HFF-Myc (cell line): ENCODE measurements at places on chromosomes 1 and 21.
A peak's percentile ranks its signal among the peaks of the same experiment; 100 is the strongest.

DNA sequence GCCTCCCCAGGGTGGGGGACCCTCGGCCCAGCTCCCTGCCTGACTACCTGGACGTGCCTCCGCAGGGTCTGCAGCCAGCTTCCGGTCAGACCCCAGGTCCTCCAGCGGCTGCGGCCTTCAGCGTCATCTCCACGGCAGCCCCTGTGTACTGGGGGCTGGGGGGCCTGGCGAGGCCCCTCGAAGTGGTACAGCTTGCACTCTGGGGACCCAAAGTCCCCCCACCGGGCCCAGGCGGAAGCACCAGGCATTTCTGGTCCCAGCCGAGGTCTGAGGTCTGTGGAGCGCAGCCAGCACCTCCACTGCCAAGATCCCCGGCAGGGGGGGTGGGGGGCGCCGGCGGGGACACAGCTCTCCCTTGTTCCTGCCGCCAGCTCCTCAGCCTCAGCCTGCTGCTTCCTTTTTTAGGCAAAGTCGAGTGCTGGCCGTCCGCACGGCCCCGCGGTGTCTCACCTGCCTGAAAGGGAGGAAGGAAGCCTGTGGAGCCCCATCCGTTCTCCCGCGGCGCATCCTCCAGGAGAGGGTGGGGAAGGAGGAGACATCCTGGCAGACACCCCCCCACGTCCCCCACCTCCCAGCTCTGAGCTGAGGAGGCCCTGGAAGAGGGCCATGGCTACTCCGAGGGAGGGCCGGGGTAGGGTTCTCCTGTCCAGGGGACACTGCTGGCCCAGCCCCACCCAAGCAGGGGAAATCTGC lies 1.2 kb upstream of the VWA1 start:
- no peak for DNase-seq

- no peak for DNase-seq
Observed at GRCh38 chr1:220834155-220834870, 44.9 kb upstream of the HLX start.

- no peak for DNase-seq
Observed at GRCh38 chr1:54980046-54980527, 341 bp upstream of the TMEM61 start.

- no peak for DNase-seq
Observed at GRCh38 chr1:117605164-117605773, 579 bp upstream of the TENT5C start.

- no peak for DNase-seq
Observed at GRCh38 chr1:106678279-106679050, 378.0 kb upstream of the PRMT6 start.

GRCh38 chr1:212447478-212447877 lies 14.8 kb downstream of the NENF start:
- no peak for DNase-seq

GRCh38 chr1:18635891-18636595 lies 5.4 kb downstream of the PAX7 start:
- DNase-seq = no peak

GRCh38 chr1:112614460-112615065 lies 4.4 kb downstream of the ST7L start:
- no peak for DNase-seq

- DNase-seq = peak; percentile 63
Observed at GRCh38 chr1:10459184-10459583, 9.4 kb downstream of the CORT start.

GRCh38 chr1:100795646-100795985 lies 76.1 kb downstream of the VCAM1 start:
- no peak for DNase-seq

- DNase-seq = no peak
Observed at GRCh38 chr1:5598824-5599395, 393.3 kb downstream of the NPHP4 start.

GRCh38 chr1:207319199-207319598 lies 2.3 kb upstream of the CD55 start:
- no peak for DNase-seq

GRCh38 chr1:204714194-204714860 lies 28.8 kb upstream of the LRRN2 start:
- DNase-seq = no peak

DNA sequence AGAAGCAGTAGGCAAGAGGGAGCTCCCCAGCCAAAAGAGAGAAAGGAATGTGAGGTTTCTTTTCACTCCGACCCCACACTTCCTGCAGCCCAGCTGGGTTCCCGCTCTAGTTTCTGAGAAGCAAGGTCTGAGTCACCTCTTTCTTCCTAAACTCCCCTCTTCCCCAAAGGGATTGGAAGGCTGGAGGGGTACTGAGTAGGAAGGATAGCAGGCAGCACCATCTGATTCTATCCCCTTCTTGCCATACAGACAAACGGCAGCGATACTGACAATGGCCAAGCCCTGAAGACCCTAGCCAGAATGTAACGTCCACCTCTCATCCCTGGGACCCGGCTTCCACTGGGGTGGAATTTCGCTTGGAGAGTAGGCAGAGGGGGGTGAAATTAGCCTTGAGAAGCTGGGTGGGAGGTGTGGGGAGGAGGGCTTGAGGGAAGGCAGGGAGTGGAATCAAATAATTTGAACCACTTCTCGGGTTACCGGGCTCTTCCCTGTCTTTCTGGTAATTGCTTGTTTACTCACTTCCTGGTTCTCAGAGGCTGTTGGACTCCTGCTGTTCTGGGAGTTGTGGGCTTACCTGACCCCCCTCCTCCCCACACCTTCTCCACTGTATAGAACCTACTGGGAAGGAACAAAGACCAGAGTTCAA lies 13.2 kb downstream of the IER5 start:
- no peak for DNase-seq

- no peak for DNase-seq
Observed at GRCh38 chr1:9846611-9847171, 22.9 kb upstream of the CLSTN1 start.

DNA sequence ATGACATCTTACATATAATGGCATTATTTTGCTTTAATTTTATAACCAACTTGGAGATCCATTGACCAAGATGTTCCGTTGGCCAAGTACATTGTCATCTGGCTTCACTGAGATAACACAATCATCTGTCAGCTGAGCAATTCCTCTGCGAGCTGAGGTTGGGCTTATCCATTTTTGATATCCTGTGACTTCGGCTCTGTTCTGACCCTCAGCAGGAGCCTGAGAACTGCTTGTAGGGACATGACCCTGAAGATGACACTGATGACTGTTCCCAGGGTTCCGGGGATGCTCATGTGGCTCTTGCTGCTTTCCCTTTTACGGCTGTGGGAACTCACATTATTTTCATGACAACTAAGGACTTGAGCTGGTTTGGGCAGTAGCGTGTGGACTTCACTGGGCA lies 51.2 kb downstream of the TLR5 start:
- no peak for DNase-seq

GRCh38 chr1:64215576-64215975 lies 12.2 kb downstream of the UBE2U start:
- DNase-seq = no peak

DNA sequence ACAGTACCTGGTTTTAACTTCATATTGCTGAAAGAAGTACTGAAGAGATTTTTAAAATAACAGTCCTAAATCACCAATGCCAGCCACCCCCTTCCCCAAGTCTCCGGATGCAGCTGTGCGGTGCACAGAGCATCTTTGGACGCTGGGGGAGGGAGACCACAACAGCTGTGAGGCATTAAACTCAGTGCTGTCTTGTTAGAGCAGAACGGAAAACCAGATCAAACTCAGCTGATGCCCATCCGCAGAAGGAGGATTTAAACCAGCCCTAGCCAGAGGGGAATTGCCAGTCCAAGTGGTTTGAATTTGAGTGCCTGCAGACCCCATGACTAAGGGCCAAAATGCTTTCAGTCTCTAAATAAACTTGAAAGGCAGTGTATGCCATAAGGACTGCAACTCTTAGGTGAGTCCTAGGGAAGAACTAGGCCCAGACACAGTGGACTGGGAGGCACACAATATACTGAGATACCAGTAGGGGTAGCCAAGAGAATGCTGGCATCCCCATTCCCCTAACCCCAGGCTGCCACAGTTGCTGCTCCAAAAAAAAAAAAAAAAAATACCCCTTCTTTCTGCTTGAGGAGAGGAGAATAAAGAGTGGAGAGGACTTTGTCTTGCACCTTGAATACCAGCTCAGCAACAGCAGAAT lies 576.2 kb downstream of the NEGR1 start:
- DNase-seq = peak; percentile 52

GRCh38 chr1:184620469-184620868 lies 134.2 kb downstream of the EDEM3 start:
- DNase-seq = no peak

DNA sequence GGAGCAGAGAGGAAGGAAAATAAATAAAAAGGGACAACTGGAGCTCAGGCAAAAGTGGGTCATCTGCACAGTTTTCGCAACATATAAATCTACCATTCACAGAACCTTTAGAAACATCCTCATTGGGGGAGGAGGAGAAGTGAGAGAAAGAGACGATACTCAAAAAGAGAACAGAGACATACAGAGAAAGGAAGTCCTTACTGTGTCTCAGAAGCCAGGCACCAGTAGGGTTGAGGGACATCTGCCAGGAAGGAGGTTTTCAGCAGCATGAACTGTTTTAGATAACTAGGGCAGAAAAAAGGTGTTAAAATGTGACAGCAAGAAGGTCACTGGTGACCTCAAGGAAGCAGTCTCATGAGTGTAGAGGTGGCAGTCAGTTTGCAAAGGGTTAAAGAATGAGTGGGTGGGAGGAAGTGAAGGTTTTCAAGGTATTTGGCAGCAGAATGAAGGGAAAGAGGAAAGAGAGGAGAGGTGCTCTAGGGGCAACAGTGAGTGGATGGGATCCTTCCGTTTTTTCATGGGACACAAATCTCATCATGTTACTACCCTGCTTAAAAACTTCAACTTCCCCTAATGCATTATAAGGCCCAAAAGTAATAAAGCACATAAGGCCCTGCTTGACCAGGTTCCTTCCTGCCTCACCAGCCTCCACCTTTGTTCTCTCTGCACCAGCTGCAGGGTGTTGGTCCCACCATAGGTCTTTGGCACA lies 9.5 kb downstream of the JAK1 start:
- DNase-seq = no peak

DNA sequence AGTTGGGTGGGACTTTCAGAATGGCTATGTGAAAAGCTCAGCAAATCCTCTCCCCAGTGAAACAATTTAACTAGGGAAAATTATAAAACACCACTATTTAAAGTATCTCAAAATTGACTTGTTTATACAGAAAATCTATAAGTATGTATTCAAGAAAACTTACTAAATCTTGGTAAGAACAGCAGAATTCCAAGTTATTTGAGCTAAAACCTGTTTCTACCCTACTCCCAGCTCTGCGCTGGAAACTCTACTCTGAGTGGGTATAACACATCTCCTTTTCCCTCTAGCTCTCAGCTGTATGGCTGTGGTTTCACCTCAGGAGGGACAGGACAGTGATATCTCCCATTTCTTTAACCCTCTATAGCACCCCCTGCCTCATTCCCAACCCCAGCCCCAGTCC lies 295.2 kb upstream of the POGK start:
- DNase-seq = no peak

GRCh38 chr1:183879966-183880365 lies 75.0 kb downstream of the RGL1 start:
- DNase-seq = no peak

- DNase-seq = no peak
Observed at GRCh38 chr1:241034203-241034936, 322.6 kb downstream of the RGS7 start.

GRCh38 chr1:35727434-35728040 lies 8.9 kb upstream of the C1orf216 start:
- DNase-seq = no peak

DNA sequence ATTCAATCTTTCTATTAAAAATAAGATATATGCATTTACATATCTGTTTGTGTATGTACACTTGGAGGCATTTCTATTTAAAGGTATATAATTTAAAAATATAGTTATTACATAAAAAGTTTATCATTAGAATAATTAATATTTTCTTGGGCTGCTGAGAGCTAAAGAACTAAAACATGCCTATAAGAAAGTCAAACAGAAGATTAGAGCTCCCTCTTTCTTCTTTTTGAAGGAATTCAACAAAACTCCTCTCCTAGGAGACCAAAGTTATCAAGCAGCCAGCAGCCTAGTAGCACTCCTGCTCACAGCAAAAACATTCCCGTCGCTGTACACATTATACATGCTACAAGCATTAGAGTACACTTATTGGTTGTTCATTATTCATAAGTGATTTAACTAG lies 216.4 kb downstream of the VAV3 start:
- DNase-seq = no peak

- no peak for DNase-seq
Observed at GRCh38 chr21:44013380-44014088, 1.4 kb downstream of the TRAPPC10 start.

GRCh38 chr1:203537806-203538464 lies 44.0 kb downstream of the OPTC start:
- no peak for DNase-seq

DNA sequence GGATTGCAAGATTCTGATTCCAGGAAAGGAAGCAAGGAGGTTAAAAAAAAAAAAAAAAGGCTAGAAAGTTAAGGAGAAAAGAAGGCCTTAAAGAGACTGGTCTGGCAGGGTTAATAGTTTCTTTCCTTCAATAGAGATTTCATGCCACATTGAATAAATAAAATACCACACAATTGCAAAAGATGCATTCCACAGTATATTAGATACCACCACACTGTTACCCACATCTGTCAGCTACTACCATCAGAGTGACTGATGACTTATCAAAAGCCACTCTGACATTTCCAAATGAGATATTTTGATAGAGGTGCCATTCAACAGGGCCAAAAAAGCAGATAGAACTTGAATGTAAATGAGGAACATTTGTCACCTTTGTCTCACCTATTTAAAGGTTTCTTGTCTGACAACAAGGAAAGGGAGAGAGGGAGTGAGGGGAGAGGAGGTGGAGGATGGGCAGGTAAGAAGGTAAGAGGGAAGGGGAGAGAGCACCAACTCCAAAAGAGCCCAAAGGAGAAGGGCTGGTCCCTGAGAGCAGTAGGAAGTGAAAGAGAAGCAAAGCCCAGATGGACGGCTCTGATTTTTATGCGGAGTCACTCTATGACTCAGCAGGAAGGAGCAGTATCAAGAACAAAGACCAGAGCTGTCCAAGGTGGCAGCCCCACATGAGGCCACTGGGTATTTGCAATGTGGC lies 38.3 kb downstream of the LRRN2 start:
- peak; percentile 42 for DNase-seq

DNA sequence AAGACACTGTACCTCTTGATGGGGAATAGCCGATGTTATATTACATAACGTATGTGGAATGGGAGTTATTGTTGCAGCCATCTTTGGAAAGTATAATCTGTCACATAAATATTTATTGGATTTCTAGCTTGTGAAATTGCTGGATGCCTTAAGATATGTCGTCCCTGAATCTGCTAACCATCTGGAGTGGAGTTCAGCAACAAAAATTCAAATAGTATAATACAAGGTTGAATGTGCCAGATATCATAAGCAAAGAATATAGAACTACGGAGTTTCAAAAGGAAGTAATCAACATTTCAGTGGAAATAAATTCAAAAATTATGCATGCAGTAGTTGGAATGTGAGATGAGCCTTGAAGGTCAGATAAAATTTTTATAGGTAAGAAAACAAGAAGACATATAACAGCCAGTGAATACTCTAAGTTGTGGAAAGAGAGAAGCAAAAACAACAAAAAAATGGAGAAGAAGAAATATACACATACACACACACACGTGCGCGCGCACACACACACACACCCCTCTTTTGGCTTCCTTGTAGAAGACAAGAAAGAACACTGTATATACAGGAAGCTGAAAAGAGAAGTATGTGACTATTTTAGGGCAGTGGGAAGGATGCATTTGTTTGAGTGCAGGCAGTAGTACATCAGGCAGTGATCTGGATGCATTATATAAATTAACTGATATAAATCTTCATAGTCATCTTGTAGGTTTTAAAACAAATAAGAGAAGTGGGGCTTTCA lies 516.7 kb downstream of the KCNT2 start:
- no peak for DNase-seq

- DNase-seq = no peak
Observed at GRCh38 chr1:71232166-71232763, 151.4 kb upstream of the ZRANB2 start.

- DNase-seq = no peak
Observed at GRCh38 chr1:160621633-160622413, 25.0 kb downstream of the SLAMF1 start.
